ENCODE measurements at places on chromosomes 6 and 20.

DNA sequence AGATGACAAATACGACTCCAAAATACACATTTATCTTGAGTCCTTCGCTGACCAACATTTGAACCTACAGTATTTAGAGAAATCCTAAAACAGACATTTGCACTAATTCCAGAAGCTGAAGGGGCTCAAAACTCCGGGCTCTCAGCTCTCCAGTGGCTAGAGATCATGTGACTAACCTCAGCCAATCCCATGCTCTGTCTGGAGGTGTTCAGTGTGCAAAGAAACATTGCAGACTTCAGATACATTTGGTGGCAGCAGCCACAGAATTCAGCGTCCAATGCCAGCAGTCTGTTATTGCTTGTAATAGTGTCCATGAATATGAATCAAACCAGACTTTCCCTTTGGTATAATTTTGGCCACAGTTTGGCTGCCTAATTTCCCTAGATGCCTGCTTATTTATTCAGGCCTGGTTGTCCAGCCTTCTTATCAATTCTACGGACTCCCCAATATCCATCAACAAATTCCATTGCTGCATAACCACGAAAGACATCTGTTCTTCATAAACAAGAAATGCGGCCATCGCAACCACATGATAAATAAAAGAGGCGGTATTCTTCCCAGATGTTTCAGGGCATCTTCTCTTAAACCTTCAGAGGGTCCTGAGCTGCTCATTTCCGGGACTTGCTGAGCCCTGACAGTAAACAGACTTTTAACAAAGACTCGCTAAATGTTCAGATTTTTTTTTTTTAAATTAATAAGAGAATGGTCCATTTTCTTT, 14.5 kb upstream of the CYP24A1 start:
- no peak for DNase-seq

GRCh38 chr6:41446907-41447545, 99.2 kb upstream of the FOXP4 start:
- DNase-seq = no peak

GRCh38 chr20:33522256-33522820, 32.4 kb downstream of the CBFA2T2 start:
- no peak for DNase-seq

- DNase-seq = no peak
Observed at GRCh38 chr6:160767647-160768019, 65.6 kb downstream of the PLG start.

DNA sequence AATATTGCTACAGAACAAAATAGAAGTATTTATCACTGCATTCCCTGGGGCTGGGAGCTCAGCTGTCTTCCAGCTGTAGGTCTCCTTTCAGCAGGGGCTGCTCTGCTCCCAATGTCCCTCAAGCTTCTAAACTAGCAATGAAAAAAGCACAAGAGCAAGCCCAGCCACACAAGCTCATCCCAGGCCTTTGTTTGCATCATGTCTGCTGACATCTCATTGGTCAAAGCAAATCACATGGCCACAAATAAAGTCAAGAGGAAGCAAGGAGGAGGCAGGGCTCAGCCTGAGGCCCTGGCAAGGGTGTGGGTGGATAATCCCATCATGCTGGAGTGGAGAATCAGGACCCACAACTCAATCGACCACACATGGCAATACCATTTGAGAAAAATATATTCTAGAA, 2.2 kb upstream of the BFSP1 start:
- DNase-seq = no peak

DNA sequence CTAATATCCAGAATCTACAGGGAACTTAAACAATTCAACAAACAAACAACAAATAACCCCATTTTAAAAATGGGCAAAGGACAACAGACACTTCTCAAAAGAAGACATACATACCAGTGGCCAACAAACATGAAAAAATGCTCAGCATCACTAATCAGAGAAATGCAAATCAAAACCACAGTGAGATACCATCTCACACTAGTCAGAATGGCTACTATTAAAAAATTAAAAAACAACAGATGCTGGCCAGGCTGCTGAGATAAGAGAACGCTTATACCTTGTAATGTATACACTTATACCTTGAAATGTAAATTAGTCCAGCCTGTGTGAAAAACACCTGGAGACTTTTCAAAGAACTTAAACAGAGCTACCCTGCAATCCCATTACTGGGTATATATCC, 166.8 kb downstream of the IBTK start:
- DNase-seq = no peak

DNA sequence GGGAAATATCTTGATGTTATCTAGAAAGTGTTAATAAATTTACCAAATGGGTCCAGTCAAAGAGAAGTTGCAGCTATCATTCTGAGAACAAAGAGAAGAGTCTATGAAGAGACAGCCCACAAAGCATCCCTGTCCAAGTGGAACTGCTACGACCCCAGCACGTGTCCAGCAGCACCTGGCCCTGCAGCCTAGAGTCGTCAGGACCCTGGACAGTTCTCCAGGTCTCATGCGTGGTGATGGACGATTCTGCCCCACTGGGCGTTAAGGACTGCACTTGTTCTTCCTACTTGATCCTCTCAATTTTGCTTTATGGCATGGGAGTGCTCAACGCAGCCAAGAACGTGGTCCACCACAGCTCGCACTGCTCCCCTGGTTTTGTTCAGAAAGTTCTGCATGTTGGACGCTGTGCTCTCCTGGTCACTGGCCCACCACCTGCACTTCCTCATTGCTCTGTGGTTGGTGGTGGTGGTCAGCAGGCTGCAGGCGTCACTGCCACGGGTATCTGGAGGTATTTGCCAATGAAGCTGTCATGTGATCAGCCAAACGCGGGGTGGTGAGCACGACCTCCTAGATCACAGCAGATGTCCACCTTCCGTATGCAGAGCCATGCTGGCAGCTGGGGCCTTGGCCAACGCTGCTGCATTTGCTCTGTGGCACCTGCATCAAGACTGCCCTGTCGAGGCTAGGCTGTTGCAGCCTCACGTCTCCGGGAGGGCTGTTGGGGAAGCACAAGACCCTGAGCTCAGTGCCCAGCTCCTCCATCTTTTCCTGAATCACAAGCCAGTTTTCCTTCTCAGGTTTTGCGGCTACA, 356.4 kb downstream of the CDH4 start:
- no peak for DNase-seq

GRCh38 chr20:47713878-47714450, 71.3 kb downstream of the SULF2 start:
- no peak for DNase-seq

GRCh38 chr6:168876956-168877355, 376.7 kb downstream of the THBS2 start:
- DNase-seq = no peak

GRCh38 chr6:104603108-104603745, 256.5 kb downstream of the HACE1 start:
- no peak for DNase-seq

All from CD8-positive, alpha-beta memory T cell (primary cell).